NCI-H1092 treated with DMSO at 0.1 percent for 48 hours (cell line): ENCODE measurements at places on chromosomes 11 and 22.

GRCh38 chr11:92304271-92304670, 79.7 kb downstream of the FAT3 start:
- no peak for DNase-seq

GRCh38 chr11:18384157-18384641, 10.2 kb upstream of the LDHA start:
- DNase-seq: no peak

DNA sequence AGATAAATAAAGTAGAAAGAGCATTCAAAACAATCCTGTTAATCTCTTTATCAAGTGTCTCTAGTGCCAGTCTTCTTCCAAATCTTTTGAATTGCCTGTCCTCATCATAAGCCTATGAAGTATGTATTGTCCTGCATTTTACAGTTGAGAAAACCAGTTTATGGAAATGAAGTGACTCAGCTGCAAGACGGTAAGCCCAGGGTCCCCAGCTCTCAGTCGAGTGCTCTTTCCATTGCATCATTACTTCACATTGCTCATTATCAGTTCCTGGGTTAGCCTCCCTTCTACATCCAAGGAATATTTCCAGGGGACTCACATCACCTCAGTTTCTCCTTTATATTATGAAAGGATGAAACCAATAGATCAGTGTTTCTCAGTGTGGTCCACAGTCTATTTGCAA, 9.1 kb upstream of the P4HA3 start:
- DNase-seq: no peak

- DNase-seq: no peak
Measured at GRCh38 chr11:94873916-94874540, 99.3 kb downstream of the CWC15 start.

DNA sequence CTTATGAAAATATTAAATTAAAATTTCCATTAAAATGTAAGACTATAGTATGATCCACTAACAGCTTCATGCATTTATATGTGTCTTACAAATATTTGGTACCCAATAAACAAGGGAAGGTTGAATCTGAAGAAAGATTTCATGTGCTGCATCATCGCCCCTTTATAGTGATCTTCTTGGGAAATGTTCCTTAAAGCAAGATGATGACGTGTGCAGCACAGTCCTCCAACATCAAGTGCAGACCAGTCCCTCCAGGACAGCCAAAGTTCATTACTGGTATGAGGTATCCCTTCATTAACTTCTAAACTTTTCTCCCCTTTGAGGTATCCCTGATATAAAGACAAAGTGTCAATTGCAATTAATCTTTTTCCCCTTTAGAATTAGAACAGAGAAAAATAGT, 567.0 kb downstream of the METTL15 start:
- no peak for DNase-seq

GRCh38 chr11:9144828-9145227, 53.4 kb upstream of the SCUBE2 start:
- no peak for DNase-seq

DNA sequence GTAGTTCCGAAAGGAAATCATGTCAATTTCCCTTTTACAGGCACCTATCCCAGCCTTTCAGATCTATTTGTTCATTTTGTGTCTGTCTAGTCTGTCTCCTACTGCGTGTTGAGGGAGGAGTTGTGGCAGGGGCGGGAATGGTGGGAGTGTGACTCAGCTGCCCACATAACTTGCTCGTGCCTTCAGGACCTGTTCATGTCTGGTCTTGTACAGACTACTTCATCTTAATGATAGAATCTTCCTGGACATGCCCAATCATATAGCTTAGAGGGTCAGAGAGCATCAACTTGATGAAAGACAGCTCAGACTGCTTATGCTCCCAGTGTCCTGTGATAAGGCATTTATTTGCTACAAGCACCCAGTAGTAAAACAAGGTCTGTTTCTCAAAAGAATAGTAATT, 61.0 kb upstream of the BIRC3 start:
- no peak for DNase-seq

GRCh38 chr11:102497061-102497460, 33.5 kb downstream of the MMP7 start:
- no peak for DNase-seq

DNA sequence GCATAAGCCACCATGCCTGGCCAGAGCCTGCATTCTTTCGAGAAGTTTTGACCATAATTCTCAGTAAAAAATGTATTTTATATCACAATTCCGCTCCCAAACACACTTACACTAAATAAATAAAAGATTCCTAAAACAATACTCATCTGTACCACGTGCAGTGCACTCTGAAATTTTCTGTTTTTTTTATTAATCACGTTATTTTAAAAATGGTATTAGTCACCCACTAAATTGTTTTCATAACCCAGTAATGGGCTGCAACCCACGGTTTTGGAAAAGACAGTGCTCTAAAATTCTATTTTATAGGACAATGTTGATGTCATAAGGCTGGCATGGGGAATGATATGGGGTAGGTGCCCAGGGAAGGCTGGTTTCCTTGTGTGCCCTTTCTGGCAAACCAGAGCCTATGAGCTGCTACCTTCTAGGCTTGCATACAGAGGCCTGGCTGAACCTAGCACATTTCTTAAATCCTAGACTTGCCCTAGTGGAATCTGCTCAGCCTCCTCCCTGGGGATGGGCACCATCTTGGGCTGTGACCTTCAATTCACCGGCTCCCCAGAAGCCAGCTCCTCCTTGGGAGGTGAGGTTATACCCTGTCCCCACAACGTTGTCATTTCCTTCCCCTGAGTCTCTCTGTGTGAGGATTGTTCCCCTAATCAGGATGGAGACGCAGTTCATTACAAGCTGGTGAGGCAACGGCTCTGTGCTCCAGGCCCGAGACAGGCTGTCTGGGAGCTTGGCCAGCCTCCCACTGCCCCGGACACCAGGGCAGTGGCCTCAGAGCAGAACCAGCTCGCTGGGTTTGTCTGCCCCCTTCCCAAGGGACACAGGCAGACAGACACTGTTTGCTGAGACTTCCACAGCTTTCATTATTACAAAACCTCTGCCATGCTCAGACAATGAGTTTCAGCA, 116.5 kb upstream of the NAV2 start:
- no peak for DNase-seq

DNA sequence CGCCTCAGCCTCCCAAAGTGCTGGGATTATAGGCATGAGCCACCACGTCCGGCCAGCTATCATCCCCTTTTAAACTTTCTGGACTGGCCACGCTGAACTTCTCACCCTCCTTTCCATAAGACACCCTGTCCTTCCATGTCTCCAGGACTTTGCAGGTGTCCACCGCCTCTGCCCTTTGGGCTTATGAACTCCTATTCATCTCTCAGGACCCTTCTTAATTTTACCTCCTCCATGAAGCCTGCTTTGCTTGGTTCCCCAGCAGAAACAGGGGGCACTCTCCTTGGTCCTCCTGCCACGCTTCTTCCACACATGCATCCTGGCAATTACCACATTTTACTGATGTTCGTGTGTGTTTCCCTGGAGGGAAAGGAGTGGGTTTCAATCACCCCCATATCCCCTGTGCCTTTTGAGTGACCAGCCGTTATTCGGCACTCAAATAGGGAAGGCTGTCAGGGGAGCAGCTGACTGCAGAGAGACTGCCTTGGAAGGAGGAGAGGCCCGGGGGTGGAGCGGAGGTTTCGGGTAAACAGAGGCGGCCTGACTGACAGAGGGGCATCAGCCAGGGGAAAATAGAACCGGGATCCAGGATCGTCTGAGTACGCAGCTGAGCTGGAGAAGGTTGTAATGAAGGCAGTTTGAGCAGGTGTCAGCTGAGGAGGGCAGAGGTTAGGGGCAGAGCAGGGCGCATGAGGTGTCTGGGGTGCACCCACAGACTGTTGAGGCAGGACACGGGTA, 27.1 kb upstream of the CHKA start:
- no peak for DNase-seq

DNA sequence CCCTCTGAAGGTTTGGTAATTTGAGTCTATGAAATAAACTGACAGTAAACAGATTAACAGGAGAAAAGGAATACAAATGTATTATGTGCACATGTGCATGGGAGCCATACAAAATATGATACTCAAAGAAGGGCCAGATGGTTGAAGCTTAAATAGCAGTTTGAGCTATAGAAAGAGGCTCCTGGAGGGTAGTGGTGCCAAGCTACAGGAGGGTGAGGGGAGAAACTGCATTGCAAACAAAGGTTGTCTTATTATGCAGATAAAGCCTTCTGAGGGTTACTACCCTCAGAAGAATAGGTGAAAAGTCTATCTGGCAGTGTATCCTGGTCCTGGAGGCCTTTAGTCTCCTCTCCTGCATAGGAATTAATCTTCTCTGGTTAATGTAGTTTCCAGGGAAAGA, 267.3 kb upstream of the MPPED2 start:
- peak; percentile 33 for DNase-seq

DNA sequence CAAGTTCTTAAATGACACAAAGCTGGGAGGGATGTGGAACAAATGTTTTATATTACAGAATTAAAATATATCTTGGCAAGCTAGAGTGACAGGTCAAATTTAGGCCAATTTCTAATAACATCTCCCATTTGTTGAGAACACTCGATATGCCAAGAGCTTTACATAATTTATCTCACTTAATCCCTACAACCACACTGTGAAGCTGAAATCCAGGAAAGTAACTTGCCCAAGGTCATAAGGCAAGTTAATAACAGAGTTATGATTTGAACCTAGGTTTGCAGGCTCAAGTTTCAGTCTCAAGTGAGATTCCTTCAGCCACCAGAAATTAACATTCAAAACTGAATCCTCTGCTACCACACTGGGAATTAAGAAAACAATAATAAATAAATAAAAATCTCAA, 38.3 kb downstream of the RAB30 start:
- DNase-seq: no peak

- no peak for DNase-seq
Measured at GRCh38 chr11:111045874-111046273, 199.7 kb upstream of the POU2AF2 start.

GRCh38 chr22:20748082-20748481, 25.8 kb upstream of the SERPIND1 start:
- DNase-seq: no peak

GRCh38 chr11:7982582-7983119, 4.5 kb upstream of the EIF3F start:
- DNase-seq: no peak

DNA sequence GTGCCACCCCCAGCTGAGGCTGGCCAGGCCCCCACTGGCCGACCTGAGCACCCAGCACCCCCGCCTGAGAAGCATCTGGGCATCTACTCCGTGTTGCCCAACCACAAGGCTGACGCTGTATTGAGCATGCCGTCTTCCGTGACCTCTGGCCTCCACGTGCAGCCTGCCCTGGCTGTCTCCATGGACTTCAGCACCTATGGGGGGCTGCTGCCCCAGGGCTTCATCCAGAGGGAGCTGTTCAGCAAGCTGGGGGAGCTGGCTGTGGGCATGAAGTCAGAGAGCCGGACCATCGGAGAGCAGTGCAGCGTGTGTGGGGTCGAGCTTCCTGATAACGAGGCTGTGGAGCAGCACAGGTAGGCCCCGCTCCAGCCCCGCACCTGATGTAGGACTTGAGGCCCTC, 4.7 kb downstream of the ZBTB16 start:
- no peak for DNase-seq

DNA sequence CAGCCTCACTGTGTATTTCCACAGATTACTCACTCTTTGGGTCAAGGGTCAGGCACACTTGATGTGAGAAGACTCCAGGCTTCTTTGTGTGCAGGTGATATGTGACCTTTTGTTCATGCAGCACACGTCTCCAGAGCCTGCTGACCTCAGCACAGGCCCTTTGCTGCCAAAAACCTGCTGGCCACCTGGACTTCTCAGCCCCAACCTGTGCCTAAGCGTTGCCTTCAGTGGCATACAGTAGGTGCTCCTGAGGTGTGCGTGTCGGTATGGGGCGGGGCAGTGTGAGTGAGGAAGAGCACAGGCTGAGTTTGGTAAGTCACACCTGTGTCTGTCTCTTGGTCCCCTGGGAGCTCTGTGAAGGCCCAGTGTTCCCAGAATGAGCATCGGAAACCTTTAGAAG, 58.1 kb downstream of the WNT11 start:
- DNase-seq: no peak

DNA sequence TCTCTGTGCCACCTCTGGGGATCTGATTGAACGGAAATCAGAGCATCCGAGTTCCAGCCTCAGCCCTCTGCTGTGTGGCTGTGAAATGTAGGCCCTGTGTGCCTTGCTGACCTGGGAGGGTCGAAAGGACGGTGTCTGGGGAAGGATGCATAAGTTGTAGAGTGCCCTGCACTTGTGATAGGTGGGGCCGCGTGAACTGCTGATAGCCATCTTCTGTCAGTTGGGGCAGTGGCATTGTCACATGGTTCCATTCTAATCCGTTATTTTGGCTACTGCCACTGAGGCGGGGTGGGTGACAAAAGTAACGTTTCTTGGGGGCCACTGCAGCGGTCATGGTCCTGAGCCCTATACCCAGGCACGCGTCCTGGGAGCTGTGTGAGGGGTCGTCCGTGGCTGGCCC, 63.4 kb downstream of the LRP5 start:
- DNase-seq: no peak

- no peak for DNase-seq
Measured at GRCh38 chr11:123139206-123139605, 55.8 kb downstream of the CLMP start.
